Gastroesophageal sphincter (tissue), 4 donors: ENCODE measurements at places on chromosomes 2 and 18. TPM values are rescaled to one million over a fixed set of nuclear protein-coding genes. Genes with fewer than 3 reads are reported as not detected.
A peak's percentile ranks its signal among the peaks of the same experiment; 100 is the strongest.

- ATAC-seq, result no peak
Observed at GRCh38 chr2:62826141-62826540, 120.6 kb downstream of the EHBP1 start.

DNA sequence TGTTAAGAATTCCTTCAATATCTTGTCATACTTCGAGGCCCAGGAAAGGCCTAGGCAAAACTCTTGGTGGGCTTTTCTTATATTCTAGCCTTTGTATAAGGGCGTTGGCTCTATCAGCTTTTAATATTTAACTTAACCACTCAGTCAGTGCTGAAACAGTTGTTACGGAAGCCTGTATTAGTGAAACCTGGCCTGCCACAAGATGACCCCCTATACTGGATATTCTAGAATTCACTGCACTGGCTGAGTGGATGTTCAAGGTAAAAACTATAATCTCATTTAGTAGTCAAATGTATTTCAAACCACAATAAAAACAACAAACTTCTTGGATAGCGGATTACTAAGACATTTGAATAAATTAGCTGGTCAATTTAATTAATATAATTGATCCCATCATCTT is 91.7 kb upstream of the HNMT start:
- no peak for ATAC-seq

GRCh38 chr2:208356846-208357574 is 49.6 kb upstream of the PTH2R start:
- no peak for ATAC-seq

DNA sequence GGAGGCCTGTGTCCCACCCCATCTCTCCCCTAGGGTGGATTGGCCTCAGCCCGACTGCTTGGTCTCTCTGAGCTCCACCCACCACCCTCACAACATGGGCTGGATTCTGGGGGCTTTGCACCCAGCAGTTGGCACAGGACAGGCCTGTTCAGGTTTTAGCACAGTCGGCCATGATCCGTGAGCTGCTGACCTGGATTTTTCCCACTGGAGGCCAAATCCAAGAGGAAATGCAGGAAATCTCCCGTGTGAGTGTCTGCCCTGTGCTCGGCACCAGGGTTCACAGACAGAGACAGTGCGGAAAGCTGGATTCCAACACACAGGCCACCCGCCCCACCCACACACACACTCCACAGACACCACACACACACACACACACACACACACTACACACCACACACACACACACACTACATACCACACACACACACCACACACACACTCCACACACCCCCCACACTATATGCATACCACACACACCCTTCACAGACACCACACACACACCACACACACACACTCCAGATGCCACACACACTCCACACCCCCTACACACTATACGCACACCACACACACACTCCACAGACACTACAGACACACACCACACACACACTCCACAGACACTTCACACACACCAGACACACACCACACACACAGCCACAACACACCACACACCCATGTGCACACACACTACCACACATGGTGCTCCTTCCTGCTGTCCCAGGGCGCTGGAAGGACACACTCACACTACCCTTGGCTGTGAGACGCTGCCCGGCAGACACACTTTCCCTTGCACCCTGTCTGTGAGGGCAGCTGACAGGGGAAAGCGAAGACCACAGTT is 14.1 kb downstream of the MBP start:
- no peak for ATAC-seq

DNA sequence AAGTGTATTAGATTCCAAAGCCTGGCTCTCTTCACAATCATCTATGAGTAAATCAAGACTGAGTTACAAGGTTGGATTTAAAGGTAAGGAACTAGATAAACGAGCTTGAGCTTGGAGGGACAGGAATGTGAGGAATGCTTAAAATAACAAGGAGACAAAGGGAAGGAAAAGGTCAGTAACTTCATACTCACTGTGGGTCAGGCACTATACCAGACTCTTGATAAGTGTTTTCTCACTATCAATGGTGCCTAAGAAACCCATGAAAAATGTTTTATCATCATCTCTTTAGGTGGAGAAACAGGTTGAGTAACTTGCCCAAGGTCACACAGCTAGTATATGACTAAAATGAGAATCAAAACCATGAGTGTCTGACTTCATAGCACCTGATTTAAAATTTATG is 212.1 kb downstream of the CDH2 start:
- ATAC-seq, result no peak

DNA sequence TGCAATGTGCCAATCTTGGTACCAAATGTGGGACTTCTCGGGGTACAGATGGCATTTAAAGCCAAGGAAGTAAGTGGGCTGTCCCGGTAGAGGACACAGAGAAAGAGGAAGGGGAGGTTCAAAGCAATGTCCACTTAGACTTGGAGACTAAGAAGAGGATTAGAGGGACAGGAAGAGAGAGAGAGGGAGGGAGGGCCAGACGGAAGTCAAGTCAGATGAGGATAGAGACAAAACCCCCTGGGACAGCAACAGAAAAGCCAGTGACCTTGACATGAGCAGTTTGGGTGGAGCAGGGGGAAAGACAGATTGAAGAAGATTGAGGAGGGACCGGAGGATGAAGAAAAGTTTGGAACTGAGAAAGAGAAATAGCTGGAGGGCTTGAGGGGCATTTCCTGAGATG is 164.5 kb downstream of the NCK2 start:
- ATAC-seq, result no peak

GRCh38 chr2:4340536-4340935 is 637.2 kb downstream of the DCDC2C start:
- no peak for ATAC-seq

- no peak for ATAC-seq
Observed at GRCh38 chr2:133986081-133986837, 267.6 kb upstream of the MGAT5 start.

DNA sequence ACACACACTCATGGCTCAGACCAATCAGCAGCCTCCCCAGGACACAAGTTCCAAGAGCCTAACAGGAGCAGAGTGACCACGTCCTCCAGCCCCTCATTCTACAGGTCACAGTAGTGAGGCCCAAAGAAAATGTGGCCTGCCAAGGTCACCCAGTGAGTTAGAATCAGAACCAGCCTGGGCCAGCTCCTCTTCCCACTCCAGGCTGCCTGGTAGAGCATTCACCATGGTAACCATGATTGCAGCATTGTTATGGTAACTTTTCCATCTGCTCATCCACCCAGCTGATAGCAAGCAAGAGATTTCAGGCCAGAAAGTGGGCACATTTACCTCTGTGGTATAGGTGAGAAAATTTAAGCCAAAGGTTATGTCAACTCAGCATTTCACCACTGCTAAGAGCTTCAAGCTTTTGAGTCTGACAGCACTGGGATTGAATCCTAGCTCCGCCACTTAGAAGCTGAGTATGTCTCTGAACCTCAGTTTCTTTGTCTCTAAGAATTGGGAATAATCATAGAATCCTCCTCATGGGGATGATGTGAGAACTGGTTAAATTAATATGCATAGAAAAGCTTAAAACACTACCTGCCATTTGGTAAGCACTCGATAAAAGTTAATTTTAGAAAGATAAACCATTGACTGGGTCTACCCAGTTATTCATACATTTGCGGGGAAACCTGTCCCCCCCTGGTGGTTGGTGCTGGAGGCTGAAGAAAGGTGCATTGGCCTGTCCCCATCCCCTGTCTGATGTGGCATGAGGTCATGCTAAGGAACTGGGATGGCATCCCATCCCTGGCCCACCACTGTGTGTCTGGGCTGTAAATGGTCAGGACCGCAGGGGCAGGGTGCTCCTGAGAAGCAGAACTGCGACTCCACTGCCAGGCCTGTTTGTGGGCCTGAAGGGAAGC is 181.5 kb downstream of the KLHL29 start:
- no peak for ATAC-seq

DNA sequence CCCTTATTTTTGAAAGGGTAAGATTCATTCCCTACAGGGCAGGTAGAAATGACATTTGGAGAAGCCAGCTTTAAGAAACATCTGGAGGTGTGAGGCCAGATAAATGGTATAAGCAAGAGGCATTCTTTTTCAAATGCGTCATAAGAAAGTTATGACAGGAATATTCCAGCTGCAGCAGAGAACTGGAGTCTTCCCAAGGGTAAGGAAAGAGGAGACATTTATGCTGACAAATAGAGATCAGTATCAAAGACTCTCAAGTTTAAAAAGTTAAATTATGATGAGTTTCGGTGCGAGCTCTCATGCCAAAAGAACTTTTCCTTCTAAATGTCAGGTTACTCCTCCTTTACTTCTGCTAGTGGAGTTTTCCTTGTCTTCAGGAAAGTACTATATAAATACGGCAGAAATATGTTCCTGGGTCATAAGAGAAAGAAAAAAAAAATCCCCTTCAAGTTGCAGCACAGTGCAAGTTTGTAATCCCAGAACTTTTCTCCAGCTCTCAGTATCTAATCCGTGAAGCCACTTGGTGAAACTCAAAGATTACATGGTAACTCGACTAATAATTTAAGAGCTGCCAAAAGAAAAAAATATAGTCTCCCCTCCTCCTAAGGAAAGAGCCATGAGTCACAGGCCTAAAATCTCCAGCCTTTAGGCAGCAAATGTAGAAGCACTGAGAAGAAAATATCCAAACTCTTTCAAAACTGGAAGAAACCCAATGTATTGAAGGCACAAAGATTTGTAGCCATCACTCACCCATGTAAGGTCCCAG is 428.1 kb downstream of the MEIS1 start:
- peak; percentile 90 for ATAC-seq

- no peak for ATAC-seq
Observed at GRCh38 chr2:239153806-239154591, 246.8 kb downstream of the HDAC4 start.

GRCh38 chr2:136441979-136442714 is 323.2 kb upstream of the THSD7B start:
- ATAC-seq, result no peak

- ATAC-seq, result no peak
Observed at GRCh38 chr2:236262238-236262637, 2.0 kb downstream of the ASB18 start.

DNA sequence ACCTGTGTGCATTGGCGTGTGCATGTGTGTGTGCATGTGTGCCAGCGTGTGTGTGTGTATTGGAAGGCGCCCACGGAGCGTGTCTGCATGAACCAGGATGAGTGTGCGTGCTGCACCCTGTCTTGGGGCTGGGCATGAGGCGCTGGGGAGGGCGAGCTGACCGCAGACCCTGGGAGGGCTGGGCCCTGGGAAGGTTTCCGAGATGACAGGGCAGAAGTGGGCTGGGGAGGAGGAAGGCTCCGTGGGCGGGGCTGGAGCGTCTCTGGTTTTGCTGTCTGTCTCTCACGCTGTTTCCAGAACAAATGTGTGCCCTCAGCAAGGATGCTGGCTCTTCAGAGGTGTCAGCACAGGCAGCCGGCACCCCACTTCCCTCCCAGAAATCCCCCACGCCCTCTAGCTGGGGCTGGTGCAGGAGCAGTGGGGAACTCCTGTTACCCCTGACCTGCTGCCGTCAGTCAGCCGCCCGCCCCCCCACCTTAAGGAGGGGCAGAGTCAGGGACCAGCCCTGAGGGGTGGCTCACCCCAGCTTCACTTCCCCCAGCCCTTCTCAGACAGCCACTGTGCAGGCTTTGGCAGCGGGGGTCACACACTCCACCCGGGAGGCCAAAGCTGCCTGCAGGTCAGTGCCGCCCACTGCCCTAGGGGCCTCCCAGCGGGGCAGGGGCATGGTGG is at the start of gene GPR35:
Gene GPR35, plus strand, starts transcription at position 531 of the 672 bp plus-strand sequence. CDS start 4,473 bp downstream, outside the sequence.
- ATAC-seq, result peak; percentile 25

GRCh38 chr2:30877833-30878232 is 70.6 kb upstream of the CAPN13 start:
- ATAC-seq, result no peak

GRCh38 chr2:86301711-86302202 is 35.7 kb downstream of the REEP1 start:
- no peak for ATAC-seq

- no peak for ATAC-seq
Observed at GRCh38 chr2:238905224-238905623, 57.3 kb downstream of the TWIST2 start.

DNA sequence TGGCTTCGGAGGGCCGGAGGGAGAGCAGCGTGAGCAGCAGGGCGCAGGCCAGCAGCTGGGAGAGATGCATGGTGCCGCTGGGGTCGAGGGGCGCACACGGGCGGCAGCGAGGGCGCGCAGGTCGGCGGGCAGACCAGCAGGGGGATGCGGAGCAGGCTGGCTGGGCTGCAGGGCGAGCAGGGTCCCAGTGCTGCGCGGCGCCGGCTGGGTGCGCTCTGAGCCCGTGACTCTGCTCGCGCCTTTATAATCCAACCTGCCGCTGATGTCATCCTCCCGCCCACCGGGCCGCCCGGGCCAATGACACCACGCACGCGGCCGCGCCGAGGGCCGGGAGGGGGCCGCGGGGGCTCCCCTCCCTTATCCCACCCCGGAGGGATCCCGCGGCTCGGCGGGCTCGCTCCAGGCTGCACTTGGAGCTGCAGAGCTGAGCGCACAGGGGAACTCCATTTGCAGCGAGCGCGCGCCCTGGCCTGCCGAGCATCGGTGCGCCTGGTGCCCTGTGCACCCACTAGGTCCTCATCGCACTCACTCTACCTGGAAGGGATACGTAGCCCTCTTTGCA is at the start of gene NPPC:
Gene NPPC, minus strand, starts transcription at position 217 of the 562 bp plus-strand sequence. Its CDS starts 147 bp downstream, at position 70.
- no peak for ATAC-seq

DNA sequence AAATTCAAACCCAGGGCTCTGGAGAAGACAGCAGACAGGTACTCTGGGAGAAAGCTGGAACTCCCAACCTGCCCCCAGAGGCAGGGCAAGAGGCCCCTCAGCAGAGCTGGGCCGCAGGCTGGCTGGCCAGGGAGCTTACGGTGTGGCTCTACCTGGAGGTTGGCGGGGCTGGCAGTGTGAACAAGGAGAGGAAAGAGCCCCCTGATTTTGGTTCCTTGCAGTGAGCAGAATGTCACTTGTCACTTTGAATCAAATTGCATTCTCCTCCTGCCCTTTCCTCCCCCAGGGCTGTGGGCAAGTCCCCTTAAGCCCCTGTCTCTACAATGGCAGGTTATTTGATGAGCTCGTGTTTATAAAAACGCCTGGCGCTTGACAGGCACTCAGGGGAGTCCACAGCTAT is 32.6 kb downstream of the MYO7B start:
- no peak for ATAC-seq

GRCh38 chr2:222707689-222708273 is 36.3 kb downstream of the MOGAT1 start:
- ATAC-seq, result no peak

- ATAC-seq, result no peak
Observed at GRCh38 chr2:226671141-226671676, 128.4 kb downstream of the IRS1 start.

Gene SKOR2
- total RNA-seq, result not detected

Gene RIT2
- not detected for total RNA-seq

Gene LAMA3
- total RNA-seq, result 8.3 TPM

Gene MYOM1
- total RNA-seq, result 32.8 TPM

Gene EML6
- 1.5 TPM for total RNA-seq

Gene CRYGC
- not detected for total RNA-seq

Gene NETO1
- not detected for total RNA-seq

Gene TNFAIP6
- 7.6 TPM for total RNA-seq

Gene LCLAT1
- 35.3 TPM for total RNA-seq

Gene COX7A2L
- total RNA-seq, result 109 TPM

Gene NDC80
- total RNA-seq, result 0.77 TPM
